ENCODE measurements at places on chromosomes 5 and 9.
A peak's percentile ranks its signal among the peaks of the same experiment; 100 is the strongest.

GRCh38 chr9:71895955-71896354, 15.0 kb downstream of the ABHD17B start:
- no peak for DNase-seq

DNA sequence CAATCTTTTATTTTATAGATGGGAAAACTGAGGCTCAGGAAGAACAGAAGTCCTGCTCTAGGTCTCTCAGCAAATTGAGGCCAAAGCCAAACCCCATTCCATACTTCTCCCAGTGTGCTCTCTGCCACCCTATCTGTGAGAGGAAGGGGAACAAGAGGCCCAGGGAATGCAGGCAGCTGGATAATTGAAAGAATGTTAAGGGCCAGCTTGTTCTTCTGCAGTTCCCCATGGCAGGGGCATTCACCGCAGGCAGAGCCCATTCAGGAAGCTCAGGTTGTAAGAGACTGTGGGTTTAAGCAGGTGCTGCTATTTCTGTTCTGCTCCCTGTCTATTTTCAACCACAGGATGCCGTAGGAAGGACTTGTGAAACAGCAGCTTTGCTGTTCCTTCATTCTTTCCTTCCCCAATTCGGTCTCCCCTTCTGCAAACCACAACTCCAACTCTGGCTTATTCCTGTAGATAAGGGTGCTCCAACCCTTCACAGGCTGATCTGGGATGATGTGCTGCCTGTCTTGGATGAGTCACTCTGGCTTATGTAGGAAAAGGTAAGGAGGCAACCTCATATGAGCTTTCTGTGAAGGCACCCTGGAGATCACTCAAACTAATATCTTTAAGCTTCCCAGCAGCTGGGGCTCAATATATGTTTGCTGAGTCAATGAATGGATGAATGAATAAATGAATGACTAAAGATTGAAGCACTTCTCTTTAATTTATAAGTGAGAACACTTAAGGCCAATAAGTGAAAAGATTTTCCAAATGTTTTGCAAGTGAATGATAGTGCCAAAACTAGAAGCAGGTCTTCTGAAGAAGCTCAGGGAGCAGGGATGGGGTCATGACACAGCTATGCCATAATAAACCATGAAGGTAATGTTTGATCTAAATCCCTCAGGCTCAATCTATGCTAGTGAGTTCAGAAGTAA, 377.6 kb downstream of the BRINP1 start:
- peak; percentile 2 for DNase-seq

DNA sequence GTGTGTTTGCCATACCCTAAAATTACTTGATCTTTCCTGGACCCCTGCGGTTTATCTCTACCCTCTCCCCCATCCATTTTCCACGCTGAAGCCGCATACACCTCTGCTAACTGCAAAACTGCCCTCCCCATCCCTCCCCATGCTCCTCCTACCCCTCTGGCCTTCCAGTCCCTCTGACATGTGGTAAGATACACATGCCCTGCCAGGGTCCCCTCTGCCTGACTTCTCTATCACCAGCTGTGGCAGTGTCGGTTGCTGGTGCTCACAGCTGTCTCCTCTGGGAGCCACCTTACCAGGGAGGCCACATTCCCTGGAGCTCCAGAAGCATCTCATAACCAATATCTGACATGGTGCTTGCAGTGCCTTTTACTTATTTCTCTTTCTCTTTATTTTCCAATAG, 58.9 kb upstream of the COL15A1 start:
- DNase-seq: no peak

DNA sequence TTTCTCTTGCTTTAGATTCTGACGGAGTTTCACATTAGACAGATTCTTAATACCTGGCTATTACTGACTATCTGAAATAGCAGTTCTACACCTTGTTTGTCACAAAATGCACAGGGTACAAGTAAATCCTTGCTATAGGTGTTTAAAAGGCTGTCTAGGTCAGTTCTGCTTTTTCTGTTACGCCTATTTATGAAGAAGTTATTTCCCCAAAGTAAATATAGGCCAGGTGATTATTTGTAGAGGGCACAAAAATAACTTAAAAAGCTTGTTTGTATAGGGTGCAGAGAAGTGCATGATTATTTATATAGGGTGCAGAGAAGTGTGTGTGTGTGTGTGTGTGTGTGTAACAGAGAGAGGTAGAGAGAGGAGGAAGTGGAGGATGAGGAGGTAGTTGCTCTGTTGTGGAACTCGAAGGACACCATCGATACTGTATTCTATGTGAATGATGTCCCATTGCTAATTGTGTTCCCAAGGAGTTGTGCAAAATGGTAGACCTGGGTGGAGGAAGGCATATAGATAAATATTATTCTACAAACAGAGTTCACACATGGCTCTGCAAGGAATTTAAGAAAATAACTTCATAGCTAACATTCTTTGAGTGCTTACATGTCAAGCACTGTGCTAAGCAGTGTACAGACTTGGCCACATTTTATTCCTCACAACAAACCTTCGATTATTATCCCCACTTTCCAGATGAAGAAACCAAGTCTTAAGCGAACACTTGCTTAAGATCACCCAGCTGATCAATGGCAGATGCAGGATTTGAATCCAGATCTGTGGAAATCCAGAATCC, 96.3 kb upstream of the EQTN start:
- DNase-seq: no peak

GRCh38 chr9:93655621-93656425, 79.4 kb downstream of the PHF2 start:
- DNase-seq: no peak

- no peak for DNase-seq
Observed at GRCh38 chr9:130111786-130112537, 58.3 kb downstream of the GPR107 start.

- no peak for DNase-seq
Observed at GRCh38 chr5:88693071-88693932, 189.7 kb downstream of the MEF2C start.

DNA sequence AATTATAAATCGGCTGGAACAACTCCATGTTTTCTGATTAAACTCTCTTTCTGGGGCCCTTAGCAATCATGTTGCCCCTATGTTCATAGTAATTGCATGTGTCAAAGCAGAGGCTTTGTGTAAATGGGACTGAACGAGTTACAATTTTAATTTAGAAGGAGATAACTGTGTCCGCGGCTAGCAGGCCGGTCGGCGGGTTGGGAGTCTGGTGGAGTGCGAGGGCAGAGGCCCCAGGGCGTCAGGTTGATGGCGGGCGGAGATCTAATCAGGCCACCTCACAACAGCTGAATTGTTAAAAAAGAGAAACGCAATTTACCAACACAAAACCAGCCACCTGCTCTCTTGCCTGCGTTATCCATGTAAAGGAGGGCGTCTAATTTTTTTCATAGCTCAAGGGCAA, 134.9 kb upstream of the LPCAT1 start:
- DNase-seq: no peak

DNA sequence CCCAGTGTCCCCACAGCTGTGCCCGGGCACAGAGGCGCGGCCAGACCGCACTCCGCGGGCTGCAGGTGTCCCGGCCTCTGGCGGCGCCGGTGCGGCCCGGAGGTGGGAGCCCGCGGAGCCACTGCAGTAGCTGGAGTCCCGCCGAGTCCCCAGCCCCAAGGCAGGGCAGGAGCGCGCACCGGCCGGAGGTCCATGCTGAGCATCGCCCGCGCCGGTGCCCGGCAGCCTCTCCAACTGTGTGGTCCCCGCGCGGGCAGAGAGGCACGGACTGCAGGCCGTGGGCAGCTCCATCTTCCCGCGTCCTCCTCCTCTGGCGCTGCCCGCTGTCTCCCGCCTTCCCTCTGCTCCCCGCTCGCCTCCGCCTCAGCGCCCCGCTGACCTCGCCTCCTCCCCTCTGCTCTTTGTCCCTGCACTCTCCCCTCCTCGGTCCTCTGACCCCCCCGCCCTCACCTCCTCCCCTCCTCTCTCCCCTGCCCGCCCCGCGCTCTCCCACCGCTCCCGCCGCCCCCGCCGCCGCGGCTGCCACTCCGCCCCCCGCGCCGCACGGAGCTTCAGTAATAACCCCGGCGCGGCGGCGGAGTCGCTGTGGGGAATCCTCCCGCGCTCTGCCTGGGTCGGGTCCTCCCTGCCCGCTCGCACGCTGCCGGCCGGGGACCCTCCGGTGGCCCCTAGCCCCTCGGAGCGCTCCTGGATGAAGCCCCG, at the start of gene ADAMTS16:
TSS of gene ADAMTS16 (plus strand) at position 554 of the 702 bp plus-strand sequence. CDS start at position 692, 138 bp downstream.
- DNase-seq: no peak

- DNase-seq: no peak
Observed at GRCh38 chr5:168301593-168302390, 10.3 kb downstream of the WWC1 start.

GRCh38 chr9:15433661-15434060, 11.0 kb downstream of the SNAPC3 start:
- no peak for DNase-seq

GRCh38 chr5:68187268-68188055, 28.1 kb upstream of the PIK3R1 start:
- no peak for DNase-seq

- peak; percentile 48 for DNase-seq
Observed at GRCh38 chr9:95570646-95571045, 53.9 kb upstream of the PTCH1 start.

GRCh38 chr9:128656416-128657343, at the start of gene DYNC2I2:
DYNC2I2 (minus strand) TSS chr9:128656847; CDS start chr9:128656726, 121 bp downstream.
- DNase-seq: peak; percentile 93

DNA sequence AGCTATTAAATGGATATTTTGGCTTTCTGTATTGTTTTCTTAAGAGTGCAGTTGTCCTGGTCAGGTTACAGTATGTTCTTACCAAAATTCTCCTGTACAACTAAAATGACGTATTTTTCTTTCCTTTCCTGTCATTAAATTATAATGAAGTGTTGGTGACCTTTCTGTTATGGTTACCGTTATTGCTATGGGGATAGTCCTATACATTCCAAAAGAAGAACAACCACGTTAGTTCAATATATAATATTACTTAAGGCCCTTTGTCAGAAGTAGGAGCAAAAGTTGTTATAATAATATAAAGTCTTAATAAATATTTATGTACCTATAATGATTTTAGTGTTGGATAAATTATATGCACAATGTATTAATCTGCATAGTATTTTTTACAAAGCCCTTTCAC, 82.4 kb upstream of the NREP start:
- no peak for DNase-seq

GRCh38 chr5:175246242-175246888, 197.6 kb downstream of the DRD1 start:
- DNase-seq: peak; percentile 97

DNA sequence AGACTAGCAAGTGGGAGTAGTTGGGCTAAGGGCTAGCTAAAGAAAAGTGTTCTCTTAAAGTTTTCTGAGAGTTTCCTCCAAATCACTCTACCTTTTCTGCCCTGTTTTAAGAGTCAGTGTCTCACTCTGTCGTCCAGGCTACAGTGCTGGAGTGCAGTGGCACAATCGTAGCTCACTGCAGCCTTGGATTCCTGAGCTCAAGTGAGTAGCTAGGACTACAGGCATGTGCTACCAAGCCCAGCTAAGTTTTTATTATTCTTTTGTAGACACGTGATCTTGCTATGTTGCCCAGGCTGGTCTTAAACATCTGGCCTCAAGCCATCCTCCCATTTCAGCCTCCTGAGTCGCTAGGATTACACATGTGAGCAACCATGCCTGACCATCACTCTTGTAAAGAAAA, 378.9 kb downstream of the CAAP1 start:
- DNase-seq: no peak

GRCh38 chr5:143004361-143005145, 234.4 kb downstream of the ARHGAP26 start:
- peak; percentile 28 for DNase-seq

- DNase-seq: peak; percentile 87
Observed at GRCh38 chr5:55668356-55668755, 43.8 kb downstream of the SLC38A9 start.

GRCh38 chr5:56516035-56516434, 282.9 kb upstream of the ANKRD55 start:
- DNase-seq: no peak

GRCh38 chr5:111259636-111260035, 35.5 kb downstream of the CAMK4 start:
- peak; percentile 37 for DNase-seq

- DNase-seq: no peak
Observed at GRCh38 chr9:17272536-17272935, 137.7 kb downstream of the CNTLN start.

DNA sequence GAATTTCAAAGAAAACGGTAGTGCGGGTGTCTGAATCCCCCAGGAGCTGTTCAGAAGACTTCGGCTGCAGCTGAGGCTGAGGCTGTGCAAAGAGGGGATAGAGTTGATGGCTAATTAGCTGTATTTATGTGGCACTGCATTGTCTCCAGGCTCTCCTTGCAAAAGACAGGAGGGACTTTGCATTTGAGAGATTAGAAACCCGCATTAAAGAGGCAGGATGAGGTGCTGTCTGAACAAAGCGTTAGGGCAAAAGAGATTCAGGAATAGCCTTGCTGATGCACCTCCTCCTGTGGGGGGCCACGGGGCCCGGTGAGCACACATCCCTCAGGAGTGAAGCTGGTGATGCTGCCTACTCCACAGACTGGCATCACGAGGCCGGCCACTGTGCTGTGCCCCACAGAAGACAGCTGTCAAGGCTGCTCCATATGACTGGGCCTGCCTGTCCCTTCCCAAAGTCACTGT, 343.6 kb upstream of the DAP start:
- no peak for DNase-seq

GRCh38 chr5:31758803-31759425, 120.0 kb downstream of the PDZD2 start:
- DNase-seq: no peak

DNA sequence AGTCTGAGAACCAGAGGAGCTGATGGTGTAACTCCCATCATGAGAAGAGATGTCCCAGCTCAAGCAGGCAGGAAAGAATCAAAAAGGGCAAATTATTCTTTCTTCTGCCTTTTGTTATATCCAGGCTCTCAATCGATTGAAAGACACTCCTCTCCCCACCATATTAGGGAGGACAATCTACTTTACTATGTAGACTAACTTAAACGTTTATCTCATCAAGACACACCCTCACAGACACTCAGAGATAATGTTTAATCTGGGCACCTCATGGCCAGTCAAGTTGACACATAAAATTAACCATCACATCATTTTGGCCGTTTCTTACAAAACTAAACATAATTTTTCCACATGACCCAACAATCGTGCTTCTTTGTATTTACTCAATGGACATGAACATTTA, 534.3 kb upstream of the RORB start:
- DNase-seq: no peak

DNA sequence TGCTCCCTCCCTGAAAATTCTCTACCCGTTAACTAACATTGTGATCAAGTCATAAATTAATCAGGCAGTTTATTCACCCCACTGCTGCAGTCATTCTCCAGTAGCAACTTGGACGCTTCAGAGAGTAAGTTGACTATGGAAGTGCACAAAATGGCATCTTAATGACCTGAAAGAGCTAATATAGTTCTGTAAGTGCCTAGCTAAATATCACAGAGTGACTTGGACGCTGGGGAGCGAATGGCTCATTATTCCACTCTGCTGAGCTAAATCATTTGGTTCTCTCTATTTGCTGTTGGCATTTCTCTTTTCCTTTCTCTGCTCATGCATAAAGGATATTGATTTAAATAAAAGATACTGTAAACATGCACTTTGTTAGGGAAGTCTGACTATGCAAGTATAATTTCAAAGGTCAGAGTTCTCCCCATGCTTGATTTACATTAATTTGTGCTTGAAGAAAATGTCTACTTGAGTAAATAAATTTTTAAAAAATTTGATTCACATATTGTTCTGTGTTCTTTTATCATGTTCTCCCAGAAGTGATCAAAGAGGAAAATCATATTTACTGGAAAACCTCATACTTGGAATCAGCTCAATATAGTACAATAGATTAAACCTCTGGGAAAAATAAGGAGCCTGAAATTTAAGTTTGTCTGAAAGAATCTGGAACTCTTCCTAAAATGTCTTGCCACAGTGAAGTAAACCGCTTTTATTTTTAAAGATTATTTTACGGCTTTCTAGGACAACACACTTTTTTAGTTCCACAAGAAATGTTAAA, 169.5 kb upstream of the HAPLN1 start:
- DNase-seq: no peak
